ENCODE measurements at places on chromosomes 7 and 10.

GRCh38 chr7:128168667-128169210 lies 72.3 kb upstream of the LEP start:
- H3K27ac ChIP-seq = no peak overlapping the region
- H3K4me1 ChIP-seq = peaks cover 20% of the 10 kb centered on the region
- peaks cover 77% of the 10 kb centered on the region for H3K27me3 ChIP-seq
- no peak overlapping the region for H3K4me3 ChIP-seq
- no peaks in the 10 kb centered on the region for H3K36me3 ChIP-seq

DNA sequence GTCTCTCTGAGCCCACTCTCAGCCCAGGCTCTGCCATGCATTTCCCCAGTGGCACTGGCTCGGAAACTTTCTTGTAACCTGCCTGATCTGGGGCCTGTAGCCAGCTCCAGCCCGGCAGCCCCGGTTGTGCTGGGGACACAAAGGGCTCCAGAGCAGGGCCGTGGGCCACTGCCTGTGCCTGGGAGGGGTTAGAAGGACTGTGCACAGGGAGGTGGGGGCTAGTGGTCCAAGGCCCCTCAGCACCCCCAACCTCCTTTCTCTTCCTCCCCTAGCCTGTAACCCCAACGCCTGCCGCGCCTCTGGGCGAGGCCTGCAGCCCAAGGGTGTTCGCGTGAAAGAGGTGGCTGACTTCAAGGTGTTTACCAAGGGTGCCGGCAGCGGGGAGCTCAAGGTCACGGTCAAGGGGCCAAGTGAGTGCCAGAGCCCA lies 9.6 kb downstream of the FLNC start:
- H3K4me3 ChIP-seq = no peak overlapping the region
- no peak overlapping the region for H3K27ac ChIP-seq
- no peaks in the 10 kb centered on the region for H3K36me3 ChIP-seq
- H3K4me1 ChIP-seq = no peaks in the 10 kb centered on the region

DNA sequence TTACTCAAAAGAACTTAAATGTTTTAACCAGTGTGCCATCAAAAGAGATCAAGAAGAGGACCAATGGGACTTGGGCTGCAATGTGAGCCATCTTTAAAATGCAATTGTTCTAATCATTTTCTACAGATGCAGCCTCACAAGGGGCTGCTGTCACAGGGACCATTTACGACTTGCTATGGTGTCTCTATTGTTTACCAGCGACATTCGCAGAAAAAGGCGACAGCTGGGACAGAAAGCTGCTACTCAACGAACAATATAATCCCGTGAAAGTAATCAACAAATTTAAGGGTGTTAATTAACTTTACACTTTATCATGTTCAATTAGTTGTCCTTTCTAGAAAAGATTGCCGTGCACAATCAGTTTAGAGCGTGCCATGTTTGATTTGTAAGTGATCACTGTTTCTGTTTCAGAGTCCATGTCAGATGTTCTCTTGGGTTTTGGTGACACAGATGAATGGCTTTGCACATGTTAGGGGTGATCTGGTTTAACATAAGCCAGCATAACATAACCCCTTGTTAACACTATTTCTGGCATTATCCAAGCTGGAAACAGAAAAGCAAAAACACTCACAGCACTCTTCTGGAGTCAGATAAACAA lies 110.8 kb downstream of the HIBADH start:
- H3K27ac ChIP-seq = no peak overlapping the region
- H3K4me3 ChIP-seq = no peak overlapping the region
- DNase-seq = no peak
- H3K27me3 ChIP-seq = no peaks in the 10 kb centered on the region

GRCh38 chr10:59537501-59537900 lies 172.1 kb downstream of the SLC16A9 start:
- H3K4me1 ChIP-seq = peaks cover 6% of the 10 kb centered on the region
- H3K36me3 ChIP-seq = no peaks in the 10 kb centered on the region
- H3K27me3 ChIP-seq = no peaks in the 10 kb centered on the region
- peak overlapping the region; percentile 84 for H3K27ac ChIP-seq
- H3K4me3 ChIP-seq = no peak overlapping the region
- DNase-seq = no peak

DNA sequence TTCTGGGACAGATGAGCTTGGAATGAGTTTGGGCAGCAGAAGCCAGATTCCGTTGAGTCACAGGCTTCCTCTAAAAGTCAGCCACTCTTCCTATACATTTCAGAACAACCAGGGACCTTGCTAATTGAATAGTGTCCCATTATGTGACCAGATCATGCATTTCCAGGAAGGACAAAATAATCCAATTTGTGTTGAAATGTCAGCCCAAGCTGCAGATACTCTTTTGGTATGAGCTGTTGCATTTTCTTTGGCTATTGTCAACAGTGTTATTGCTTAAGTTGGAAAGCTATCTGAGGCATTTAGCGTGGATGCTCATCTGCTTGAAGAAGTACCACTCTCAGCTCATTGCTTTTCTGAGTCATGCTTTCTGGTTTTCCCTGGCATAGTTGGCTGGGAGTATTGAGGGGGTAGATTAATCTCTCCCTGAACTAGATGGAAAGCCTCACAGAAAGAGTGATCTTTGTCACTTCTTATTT lies 223.7 kb upstream of the HABP2 start:
- H3K36me3 ChIP-seq = no peaks in the 10 kb centered on the region

DNA sequence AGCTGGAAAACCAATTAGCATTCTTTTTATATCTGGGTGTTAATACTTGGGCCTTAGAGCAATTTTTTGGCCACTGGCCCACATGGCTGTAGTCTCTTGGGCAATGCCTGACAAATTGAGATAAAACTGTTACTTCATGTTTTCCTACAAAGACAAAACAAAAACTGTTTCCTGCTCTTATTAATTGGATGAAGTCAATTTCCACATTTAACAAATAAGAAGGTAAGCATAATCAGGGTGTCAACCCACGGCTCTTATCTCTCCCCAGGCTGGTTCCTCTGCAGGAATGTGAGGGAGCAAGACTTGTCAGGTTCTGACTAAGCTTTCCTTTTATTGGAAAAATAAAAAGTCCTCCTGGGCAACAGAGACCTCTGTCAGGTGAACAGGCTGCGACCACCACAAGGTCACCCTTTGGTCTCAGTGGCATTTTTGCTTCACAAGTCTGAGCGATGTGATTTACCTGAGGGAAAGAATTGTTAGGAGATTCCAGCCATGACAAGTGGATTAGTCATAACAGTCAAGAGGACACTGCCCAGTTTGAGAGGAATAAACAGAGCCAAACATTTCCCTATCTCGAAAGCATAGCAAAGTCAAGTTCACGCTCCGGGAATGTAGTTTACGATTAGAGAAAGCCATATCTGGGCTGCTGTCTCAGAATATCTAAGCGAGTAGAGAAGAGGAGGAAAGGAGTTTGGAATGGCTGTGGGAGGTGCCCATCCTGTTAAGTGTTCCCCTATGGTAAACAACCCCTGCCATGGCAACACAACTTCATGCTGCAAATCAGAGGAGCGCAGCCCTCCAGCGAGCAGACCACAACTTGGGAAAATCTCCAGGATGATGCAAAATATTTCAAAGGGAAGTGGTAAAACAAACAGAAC lies 144.4 kb downstream of the TES start:
- no peaks in the 10 kb centered on the region for H3K27me3 ChIP-seq
- peak overlapping the region; percentile 22 for H3K4me3 ChIP-seq

DNA sequence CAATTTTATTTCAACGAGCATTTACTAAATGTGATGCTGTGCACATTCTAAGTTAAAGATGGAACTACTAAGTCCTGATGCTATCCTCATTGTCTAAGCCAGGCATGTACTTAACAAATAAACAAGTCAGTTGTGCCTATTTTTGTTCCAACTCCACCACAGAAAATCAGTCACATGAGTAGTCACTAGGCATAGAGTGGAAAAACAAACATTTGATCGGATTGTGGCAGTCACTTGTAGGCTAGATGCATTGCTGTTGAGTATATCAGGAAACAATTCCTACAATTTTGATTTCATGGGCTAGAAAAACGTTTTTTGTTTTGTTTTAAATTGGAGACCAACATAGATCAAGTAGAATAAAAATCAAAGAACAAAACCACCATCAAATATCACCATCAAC lies 177.6 kb upstream of the SLC25A13 start:
- H3K27ac ChIP-seq = no peak overlapping the region
- H3K27me3 ChIP-seq = no peaks in the 10 kb centered on the region
- DNase-seq = no peak
- no peaks in the 10 kb centered on the region for H3K36me3 ChIP-seq
- H3K4me1 ChIP-seq = no peaks in the 10 kb centered on the region

DNA sequence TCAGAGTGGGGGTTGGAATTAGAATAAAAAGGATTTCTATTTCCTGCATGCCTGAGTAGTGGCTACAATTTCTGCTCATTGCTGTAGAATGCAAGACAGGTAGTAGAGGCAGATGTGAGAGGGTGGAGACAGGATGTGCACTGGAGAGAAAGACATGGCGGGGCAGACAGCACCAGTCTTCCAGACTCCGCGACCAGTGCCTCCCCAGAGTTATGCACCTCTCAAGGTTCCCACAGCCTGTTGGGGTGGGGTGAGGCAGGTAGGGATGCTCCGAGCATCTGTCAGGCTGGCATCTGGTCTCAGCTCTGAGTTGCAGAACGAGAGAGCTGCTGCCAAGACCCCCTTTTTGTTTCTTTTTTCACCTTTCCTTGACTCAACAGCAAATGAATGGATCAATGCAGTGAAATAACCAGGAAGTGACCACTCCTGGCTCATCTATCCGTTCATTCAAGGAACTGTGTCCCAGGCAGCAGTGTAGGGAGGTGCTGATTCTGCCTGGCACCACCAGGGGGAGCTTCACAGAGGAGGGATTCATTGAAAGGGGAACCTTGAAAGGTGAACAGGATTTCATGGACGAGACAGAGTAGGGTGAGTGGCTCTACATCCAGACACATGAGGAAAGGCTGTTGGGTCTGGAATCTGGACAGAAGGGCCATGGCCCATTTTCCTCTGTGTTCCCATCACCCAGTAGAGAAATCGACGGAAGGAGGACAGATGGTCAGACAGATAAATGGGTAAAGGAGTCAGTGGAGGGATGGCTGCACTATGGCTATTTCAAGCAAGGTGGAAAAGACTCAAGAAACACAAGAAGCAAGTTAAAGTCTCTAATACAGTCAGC lies 17.2 kb upstream of the SLC18A3 start:
- no peaks in the 10 kb centered on the region for H3K4me1 ChIP-seq
- H3K4me3 ChIP-seq = no peak overlapping the region
- peaks cover 6% of the 10 kb centered on the region for H3K27me3 ChIP-seq
- no peak for DNase-seq

DNA sequence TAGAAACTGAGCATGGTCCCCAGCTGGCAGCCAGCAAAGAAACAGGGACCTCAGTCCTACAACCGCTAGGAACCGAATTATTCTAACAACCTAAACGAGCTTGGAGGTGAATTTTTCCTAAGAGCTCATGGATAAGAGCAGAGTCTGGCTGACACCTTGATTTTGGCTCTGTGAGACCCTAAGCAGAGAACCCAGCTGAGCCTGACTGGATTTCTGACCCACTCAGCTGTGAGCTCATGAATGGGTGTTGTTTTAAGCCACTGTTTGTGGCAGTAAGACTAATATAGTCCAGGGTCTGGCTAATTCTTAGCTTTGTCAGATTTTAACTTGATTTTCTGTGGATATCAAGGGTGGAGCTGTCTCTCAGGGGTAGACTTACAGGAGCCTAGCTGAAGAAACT lies 77.1 kb downstream of the KAT6B start:
- peaks cover 13% of the 10 kb centered on the region for H3K4me1 ChIP-seq
- no peak overlapping the region for H3K27ac ChIP-seq
- H3K27me3 ChIP-seq = no peaks in the 10 kb centered on the region
- no peak overlapping the region for H3K4me3 ChIP-seq
- no peak for DNase-seq

GRCh38 chr10:94983555-94983954 lies 45.1 kb downstream of the CYP2C9 start:
- H3K36me3 ChIP-seq = no peaks in the 10 kb centered on the region
- DNase-seq = no peak
- no peaks in the 10 kb centered on the region for H3K4me1 ChIP-seq

DNA sequence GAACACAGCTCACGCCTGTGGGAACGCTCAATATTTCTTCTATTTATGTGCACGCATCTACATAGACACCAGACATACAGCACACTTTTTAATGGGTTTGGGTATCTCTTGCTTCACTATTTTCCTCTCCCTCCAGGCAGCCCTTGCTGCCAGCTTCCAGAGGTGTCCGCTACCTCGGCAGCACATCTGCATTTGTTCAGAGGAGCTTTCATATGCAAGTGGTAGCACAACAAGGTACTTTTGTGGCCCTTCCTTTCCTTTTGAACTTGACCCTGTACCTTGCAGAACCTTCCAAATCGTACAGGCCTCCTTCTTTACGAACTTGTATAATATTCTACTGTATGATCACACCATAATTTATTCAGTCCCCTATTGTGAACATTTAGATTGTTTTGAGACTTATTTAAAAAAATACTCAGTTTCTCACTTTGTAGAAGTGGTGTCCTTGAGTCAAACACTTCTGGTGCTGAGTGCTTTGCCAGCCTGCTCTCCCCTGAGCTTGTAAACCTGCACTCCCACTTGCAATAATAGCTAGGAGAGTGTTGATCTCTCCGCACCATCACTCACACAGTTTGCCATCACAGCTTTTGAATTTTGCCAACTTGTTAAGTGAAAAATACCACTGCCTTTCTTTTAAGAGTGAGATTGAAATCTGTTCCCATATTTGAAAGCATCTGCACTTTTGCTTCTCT lies 106.0 kb upstream of the ZNF32 start:
- H3K4me1 ChIP-seq = no peaks in the 10 kb centered on the region
- no peak overlapping the region for H3K4me3 ChIP-seq
- no peak for DNase-seq
- H3K27me3 ChIP-seq = no peaks in the 10 kb centered on the region
- no peaks in the 10 kb centered on the region for H3K36me3 ChIP-seq
- no peak overlapping the region for H3K27ac ChIP-seq

All from lower lobe of right lung (tissue), 2 donors.